ENCODE measurements at places on chromosomes 4 and X. TPM values are rescaled to one million over a fixed set of nuclear protein-coding genes. Genes with fewer than 3 reads are reported as not detected.

RPS6KA6 gene
- total RNA-seq: 14.0 TPM

ATP2B3 gene
- total RNA-seq: 0.54 TPM

SPARCL1 gene
- total RNA-seq: 1.5 TPM

HTN3 gene
- not detected for total RNA-seq

CAPN6 gene
- total RNA-seq: 6.3 TPM

TMEM150C gene
- 4.0 TPM for total RNA-seq

- H3K36me3 ChIP-seq: no peaks in the 10 kb centered on the region
- no peak overlapping the region for H3K4me3 ChIP-seq
- peak; percentile 33 for DNase-seq
- no peaks in the 10 kb centered on the region for H3K4me1 ChIP-seq
- no peaks in the 10 kb centered on the region for H3K27me3 ChIP-seq
Measured at GRCh38 chrX:19332983-19333382, 10.7 kb upstream of the PDHA1 start.

DNA sequence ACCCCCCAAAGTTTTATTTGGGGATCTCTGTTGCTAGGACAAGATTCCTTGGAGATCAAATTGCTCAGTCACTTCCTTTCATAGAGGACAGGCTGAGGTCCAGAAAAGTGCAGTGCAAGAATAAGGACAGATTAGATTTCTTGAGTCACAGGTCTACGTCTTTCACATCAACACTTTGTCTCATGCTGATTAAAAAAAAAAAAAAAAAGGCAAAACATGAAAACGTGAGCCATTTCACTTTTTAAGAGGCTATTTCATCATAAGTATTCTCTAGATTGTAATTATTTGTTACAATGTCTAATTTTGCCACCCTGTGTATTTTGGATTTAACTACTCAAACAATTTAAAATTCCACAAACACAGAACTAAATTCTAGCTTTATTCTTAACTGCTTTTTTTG lies 647.0 kb downstream of the TRAM1L1 start:
- no peaks in the 10 kb centered on the region for H3K27me3 ChIP-seq
- H3K4me3 ChIP-seq: no peak overlapping the region
- H3K4me1 ChIP-seq: no peaks in the 10 kb centered on the region

- no peak overlapping the region for H3K27ac ChIP-seq
- H3K4me3 ChIP-seq: no peak overlapping the region
Measured at GRCh38 chrX:39427906-39428305, 626.6 kb downstream of the MID1IP1 start.

GRCh38 chr4:68907245-68907644 lies 44.4 kb downstream of the UGT2A3 start:
- H3K27me3 ChIP-seq: no peaks in the 10 kb centered on the region
- DNase-seq: no peak
- peaks cover 34% of the 10 kb centered on the region for H3K4me1 ChIP-seq
- peak overlapping the region; percentile 31 for H3K4me3 ChIP-seq
- no peaks in the 10 kb centered on the region for H3K36me3 ChIP-seq

- peak overlapping the region; percentile 71 for H3K4me3 ChIP-seq
- H3K27me3 ChIP-seq: peaks cover 3% of the 10 kb centered on the region
- peaks cover 27% of the 10 kb centered on the region for H3K4me1 ChIP-seq
- peak; percentile 25 for DNase-seq
Measured at GRCh38 chrX:139930916-139931645, 1.8 kb downstream of the ATP11C start.

- H3K4me1 ChIP-seq: peaks cover 4% of the 10 kb centered on the region
- no peak overlapping the region for H3K27ac ChIP-seq
- H3K36me3 ChIP-seq: no peaks in the 10 kb centered on the region
- H3K4me3 ChIP-seq: no peak overlapping the region
- DNase-seq: no peak
Measured at GRCh38 chrX:30673127-30673796, 20.0 kb downstream of the GK start.

DNA sequence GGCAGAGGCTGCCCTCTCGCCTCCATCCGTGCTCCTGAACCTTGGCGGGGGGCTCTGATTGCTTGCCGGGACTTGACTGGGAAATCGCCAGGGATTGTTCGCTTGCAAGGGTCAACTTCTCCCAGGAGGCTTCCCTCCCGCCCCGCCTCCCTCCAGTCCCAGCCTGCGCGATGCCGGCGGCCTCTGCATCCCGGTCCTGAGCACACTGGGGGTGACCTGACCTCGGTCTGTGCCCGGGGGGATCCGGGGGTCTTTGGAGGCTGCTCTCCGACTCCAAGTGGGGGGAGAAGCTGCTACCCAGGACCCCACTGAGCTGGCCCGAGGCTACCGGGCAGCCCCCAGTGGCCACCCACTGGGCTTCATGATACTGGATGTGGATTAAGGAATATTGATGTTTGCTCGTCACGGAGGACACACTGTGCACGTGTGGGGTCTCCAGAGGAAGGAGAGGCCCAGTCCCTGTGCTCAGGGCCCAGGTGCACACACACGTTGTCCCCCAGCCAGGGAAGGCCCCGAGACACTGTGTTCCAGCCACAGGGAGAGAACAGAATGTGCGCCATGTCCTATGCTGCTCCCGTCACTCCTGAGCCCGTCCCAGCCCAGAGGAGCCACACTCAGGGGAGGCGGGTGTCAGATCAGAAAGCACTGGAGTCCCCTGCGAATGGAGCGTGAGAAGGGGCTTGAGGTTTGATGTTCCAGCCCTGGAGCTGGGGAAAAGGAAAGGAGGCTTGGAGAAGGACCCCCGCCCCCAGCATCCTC lies 55.9 kb upstream of the NKX1-1 start:
- DNase-seq: no peak
- H3K27me3 ChIP-seq: no peaks in the 10 kb centered on the region
- no peak overlapping the region for H3K27ac ChIP-seq
- no peaks in the 10 kb centered on the region for H3K36me3 ChIP-seq

GRCh38 chr4:20995610-20996009 lies 295.4 kb downstream of the PACRGL start:
- no peaks in the 10 kb centered on the region for H3K36me3 ChIP-seq
- no peak for DNase-seq
- H3K27ac ChIP-seq: no peak overlapping the region
- H3K4me1 ChIP-seq: no peaks in the 10 kb centered on the region
- H3K4me3 ChIP-seq: no peak overlapping the region
- no peaks in the 10 kb centered on the region for H3K27me3 ChIP-seq

DNA sequence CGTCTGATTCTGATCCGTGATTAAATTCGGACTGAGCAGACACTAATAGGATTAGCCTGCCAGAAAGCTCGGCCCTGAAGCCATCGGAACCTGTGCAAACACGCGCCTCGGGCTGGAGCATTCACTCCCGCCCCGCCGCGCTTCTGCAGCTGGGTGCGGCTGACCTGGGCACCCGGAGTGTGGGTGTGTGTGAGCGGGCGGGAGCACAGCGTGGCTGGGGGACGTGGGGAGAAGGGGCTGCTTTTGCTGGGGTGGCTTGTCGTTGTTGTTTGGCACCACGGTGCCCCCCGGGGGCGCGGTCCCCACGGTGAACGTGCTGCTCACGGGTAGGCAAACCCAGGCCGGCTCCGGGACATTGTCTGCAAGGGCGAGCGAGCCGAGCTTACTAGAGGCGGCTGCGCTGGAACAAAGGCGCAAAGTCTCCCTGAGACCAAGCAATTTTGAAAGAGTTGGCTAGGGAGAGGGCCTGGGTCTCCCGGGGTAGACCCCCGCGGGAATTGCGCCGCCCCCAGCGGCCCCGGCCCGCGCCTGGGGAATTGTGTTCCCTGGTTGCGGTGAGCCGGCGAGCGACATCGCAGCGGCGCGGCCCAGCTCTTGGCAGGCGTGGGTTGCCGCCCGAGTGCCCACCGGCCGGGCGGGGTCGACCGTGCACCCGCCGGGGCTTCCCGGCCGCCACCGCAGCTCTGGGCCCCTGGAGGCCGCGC lies 1.4 kb downstream of the MAMLD1 start:
- H3K36me3 ChIP-seq: no peaks in the 10 kb centered on the region
- H3K4me1 ChIP-seq: no peaks in the 10 kb centered on the region
- H3K4me3 ChIP-seq: peak overlapping the region; percentile 58
- DNase-seq: peak; percentile 8

DNA sequence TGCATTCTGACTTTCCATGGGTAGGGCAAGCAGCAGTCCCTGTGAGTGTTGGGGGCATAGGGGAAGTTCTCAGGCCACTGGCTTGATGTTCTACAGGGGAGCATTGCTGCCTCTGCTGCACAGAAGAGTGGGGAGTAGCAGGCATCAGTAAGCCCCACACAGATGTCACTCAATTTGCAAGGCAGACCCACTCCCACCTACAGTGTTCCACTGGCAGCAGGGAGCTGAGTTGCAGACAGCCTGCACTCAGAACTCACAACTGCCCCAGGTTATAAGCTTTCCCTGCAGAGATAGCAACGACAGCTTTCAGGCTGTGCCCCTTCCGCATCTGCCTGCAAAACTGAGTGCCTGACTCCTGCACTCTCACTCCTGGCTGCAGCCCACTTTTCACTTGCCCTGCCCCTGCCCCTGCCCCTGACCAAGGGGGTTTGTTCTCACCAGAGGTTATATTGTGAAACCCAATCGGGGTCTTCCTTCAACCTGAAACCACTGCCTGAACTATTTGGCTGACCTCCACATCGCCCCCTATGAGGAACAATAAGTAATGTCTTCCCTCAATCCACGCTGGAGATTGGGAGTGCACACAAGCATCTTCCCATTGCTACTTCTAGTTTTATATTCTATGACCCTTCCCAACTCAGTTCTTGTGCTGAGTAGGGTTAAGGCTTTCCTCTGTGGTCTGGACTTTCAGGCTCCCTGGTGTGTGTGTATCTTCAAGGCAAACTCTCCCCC lies 227.4 kb upstream of the CXorf51B start:
- H3K36me3 ChIP-seq: no peaks in the 10 kb centered on the region
- no peak overlapping the region for H3K27ac ChIP-seq
- H3K4me1 ChIP-seq: no peaks in the 10 kb centered on the region
- H3K4me3 ChIP-seq: no peak overlapping the region

- H3K36me3 ChIP-seq: no peaks in the 10 kb centered on the region
- DNase-seq: peak; percentile 76
Measured at GRCh38 chrX:72060196-72060920, 71.4 kb downstream of the RTL5 start.

- H3K27ac ChIP-seq: peak overlapping the region; percentile 100
- peak overlapping the region; percentile 64 for H3K4me3 ChIP-seq
- no peaks in the 10 kb centered on the region for H3K27me3 ChIP-seq
Measured at GRCh38 chr4:77158487-77158861, 1.5 kb downstream of the CCNG2 start.

DNA sequence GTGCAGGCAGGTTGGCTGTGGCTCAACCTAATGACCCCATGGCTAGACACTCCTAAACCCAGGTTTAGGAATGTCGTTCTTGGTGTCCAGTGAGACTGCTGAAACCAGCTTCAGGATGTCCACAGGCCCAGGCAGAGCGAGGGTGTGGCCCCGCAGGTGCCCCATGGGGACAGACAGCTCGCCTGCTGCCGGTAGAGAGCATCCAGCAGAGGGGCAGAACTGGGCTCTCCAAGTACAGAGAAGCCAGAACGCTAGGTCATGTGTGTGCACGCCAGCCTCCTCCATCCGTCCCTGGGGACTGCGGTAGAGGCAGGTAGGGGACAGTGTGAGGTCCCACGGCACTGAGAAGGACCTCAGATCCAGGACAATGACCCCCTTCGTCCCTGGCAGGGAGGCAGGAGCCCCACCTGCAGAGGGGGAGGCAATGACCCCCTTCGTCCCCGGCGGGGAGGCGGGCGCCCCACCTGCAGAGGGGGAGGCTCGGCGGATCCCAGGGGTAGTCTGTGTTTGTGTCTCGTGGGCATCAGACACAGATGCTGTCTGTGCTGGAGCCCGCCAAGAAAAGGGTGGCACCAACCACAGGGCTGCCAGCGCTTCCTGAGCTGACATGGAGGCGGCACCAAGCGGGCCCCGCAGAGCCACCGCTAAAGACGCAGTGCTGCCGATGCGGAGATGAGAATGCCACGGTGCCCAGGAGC lies 118.4 kb downstream of the FAM53A start:
- DNase-seq: peak; percentile 24
- H3K4me3 ChIP-seq: 0 out of 2 replicates have a peak overlapping the region, but pooled peaks have one; percentile 37
- H3K4me1 ChIP-seq: peaks cover 6% of the 10 kb centered on the region
- no peak overlapping the region for H3K27ac ChIP-seq
- H3K36me3 ChIP-seq: no peaks in the 10 kb centered on the region

- peak; percentile 73 for DNase-seq
- 0 out of 2 replicates have a peak, but pooled peaks cover 8% of the 10 kb centered on the region for H3K4me1 ChIP-seq
- no peak overlapping the region for H3K27ac ChIP-seq
- H3K4me3 ChIP-seq: no peak overlapping the region
- H3K27me3 ChIP-seq: no peaks in the 10 kb centered on the region
- no peaks in the 10 kb centered on the region for H3K36me3 ChIP-seq
Measured at GRCh38 chr4:151957153-151957552, 196.3 kb upstream of the GATB start.

DNA sequence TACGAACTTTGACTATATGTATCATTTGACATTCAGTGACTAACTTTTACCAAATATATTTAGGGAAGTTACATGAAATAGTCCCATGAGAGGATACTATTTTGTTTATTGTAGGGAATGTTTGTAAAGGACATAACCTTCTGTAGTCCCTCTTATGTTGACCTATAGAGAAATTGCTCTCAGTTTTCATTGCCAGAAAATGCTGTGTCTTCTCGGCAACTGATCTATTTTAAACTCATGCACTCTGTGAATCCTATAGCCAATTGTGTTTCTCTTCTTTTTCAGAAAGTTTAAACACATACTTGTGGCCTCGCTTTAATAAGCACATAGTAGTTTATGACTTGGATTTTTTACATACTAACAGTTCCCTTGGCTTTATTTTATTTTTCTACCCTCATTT lies 38.2 kb downstream of the DMP1 start:
- no peak for DNase-seq
- no peaks in the 10 kb centered on the region for H3K4me1 ChIP-seq
- no peak overlapping the region for H3K4me3 ChIP-seq
- H3K27ac ChIP-seq: no peak overlapping the region
- peaks cover 13% of the 10 kb centered on the region for H3K36me3 ChIP-seq

GRCh38 chrX:71282514-71283402 lies 677 bp upstream of the NONO start:
- peaks cover 6% of the 10 kb centered on the region for H3K4me1 ChIP-seq
- no peaks in the 10 kb centered on the region for H3K27me3 ChIP-seq
- peak; percentile 23 for DNase-seq

GRCh38 chrX:118423558-118423957 lies 72.1 kb upstream of the DOCK11 start:
- H3K4me3 ChIP-seq: no peak overlapping the region
- no peak overlapping the region for H3K27ac ChIP-seq
- H3K36me3 ChIP-seq: no peaks in the 10 kb centered on the region
- no peaks in the 10 kb centered on the region for H3K27me3 ChIP-seq

DNA sequence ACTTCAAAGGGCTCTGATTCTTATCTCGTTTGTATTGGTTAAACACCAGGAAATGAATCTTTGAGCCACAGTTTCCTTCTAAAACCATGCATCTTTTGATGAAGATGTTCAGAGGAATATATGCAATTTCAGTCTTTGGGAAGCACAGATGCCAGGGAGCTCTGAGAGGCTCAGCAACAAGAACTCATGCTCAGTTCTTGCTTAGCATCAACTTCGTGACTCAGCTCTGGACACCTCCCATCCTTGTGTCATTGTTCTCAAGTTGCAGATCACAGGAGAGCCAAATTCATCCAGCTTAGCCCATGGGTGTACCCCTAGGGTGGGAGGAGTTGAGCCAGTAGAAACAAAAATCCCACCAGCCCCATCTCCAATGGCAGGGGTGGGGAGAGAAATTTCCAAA lies 219.6 kb upstream of the MAOA start:
- H3K4me1 ChIP-seq: no peaks in the 10 kb centered on the region
- H3K36me3 ChIP-seq: no peaks in the 10 kb centered on the region
- no peaks in the 10 kb centered on the region for H3K27me3 ChIP-seq
- no peak overlapping the region for H3K27ac ChIP-seq

- H3K27me3 ChIP-seq: no peaks in the 10 kb centered on the region
- H3K27ac ChIP-seq: no peak overlapping the region
- H3K36me3 ChIP-seq: no peaks in the 10 kb centered on the region
- H3K4me3 ChIP-seq: no peak overlapping the region
- no peaks in the 10 kb centered on the region for H3K4me1 ChIP-seq
Measured at GRCh38 chr4:120704538-120704937, 218.0 kb downstream of the PRDM5 start.
